ENCODE measurements at places on chromosomes 13 and 19.

DNA sequence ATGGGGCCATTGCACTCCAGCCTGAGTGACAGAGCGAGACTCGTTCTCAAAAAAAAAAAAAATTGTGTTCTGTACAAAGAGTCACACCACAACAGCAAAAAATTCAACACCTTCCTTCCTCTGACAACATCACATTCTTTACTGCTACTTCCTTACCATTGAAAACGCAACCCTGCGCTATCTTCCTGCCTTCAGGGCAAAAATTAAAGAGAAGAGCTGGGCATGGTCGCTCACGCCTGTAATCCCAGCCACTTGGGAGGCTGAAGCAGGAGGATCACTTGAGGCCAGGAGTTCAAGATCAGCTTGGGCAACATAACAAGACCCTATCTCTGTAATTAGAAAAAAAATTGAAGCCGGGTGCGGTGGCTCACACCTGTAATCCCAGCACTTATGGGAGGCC is 9.4 kb upstream of the ZNF444 start:
- DNase-seq = no peak

GRCh38 chr19:35890113-35890650 is 10.2 kb downstream of the NFKBID start:
- no peak for DNase-seq

DNA sequence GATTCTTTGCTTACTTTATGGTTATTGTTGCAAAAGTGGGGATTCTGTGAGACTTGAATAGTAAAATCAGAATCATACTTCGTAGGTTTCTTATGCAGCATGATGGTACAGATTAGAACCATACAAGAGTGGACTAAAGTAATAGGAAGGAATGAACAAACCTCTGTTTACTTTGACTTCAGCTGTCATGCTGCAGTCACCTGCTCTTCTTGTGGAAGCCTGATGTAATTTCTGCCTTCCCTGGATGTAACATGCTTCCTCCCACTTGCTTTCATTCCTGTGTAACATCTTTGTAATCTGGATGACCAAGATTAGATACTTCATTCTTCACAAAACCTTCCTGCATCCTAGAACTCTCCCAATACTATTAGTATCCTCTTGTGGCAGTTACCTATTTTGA is 235.0 kb downstream of the PCCA start:
- no peak for DNase-seq

- no peak for DNase-seq
Observed at GRCh38 chr13:36919171-36919832, 736 bp downstream of the SMAD9 start.

DNA sequence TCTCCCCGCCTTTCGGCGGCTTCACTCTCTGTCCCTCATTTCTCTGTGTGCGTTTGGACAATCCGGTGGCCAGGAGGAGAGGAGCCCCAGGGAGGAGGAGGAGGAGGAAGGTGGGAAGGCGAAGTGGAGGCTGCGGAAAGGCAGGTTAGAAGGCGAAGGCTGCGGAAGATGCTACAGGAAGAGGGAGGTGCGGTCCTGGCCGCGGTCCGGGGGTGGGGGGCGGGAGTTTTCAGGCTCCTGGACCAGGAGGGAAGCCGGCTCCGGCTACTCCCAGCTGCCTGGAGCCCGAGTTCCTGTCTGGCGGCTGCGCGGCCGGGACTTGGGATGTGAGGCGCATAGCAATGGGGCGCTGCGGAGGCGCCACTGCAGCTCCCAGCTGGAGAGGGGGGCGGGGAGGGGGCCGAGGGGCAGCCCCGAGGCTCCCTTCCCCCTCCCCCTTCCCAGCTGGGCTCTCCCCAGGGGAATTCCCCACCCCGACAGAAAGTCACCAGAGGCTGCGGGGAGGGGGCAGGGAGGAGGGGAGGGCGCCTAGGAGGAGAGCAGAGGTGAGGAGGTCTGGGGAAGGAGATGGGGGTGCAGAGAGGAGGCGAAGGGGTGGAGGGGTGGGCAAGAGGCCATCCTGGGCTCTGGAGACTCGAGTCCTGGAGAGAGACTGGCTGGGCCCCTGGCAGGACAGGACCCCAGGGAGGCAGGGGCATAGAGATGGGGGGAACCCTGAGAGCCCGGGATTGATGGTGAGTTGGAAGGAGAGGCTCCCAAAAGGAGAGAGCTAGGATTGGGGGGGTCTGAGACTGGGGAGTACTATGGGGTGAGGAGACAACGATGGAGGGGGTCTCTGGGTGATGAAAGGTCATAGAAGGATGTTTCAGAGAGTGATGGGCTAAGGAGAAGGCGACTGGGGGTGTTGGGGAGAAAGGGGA is 2.0 kb downstream of the LRRC4B start:
- DNase-seq = no peak

DNA sequence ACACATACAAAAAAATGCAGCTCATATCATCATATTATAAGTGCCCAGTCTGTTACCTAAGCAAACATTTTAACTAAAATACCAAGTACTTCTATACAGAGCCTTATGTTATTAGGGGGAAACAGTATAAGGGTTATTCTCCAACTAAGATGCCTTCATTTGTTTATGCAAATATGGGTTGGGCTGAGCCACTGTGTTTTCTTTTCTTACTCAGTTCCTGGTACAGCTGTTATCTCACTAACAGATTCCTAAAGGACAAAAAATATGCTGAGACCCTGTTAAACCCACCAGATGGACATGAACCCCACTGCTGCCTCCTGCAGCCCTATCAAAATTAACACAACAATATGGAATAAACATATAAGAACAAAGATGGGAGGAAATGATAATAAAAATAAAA is 34.5 kb upstream of the SMAD9 start:
- DNase-seq = no peak

GRCh38 chr19:48793271-48793670 is 17.6 kb downstream of the BCAT2 start:
- no peak for DNase-seq

GRCh38 chr13:111411919-111412650 is 91.6 kb downstream of the TEX29 start:
- DNase-seq = no peak

DNA sequence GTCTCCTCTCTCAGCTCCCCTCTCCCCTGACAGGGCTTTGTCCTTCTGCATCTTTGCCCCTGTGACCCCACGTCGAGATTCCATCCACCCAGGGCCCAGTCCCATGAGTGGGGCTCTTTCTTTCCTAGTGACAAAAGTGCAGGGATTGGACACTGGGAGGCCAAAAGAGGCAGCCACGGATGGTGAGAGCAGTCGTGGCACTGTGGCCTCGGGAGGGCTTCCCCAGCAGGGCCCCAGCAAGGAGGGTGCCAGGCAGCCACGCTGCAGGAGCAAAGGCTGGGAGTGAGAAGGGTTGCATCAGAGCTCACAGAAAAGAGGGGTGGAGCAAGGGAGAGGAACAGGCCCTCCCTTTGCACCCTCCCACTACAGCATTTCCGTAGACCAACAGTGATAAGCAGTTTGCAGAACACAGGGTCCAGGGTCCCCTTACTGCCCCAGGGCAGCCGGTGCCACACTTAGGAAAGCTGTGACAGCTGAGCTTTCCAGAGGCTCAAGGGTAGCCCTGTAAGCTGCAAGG is 4.9 kb downstream of the ZSCAN1 start:
- DNase-seq = no peak

GRCh38 chr19:58277748-58278540 is 811 bp upstream of the ZNF8 start:
- no peak for DNase-seq

- no peak for DNase-seq
Observed at GRCh38 chr13:36715841-36716240, 42.0 kb downstream of the SERTM1 start.

DNA sequence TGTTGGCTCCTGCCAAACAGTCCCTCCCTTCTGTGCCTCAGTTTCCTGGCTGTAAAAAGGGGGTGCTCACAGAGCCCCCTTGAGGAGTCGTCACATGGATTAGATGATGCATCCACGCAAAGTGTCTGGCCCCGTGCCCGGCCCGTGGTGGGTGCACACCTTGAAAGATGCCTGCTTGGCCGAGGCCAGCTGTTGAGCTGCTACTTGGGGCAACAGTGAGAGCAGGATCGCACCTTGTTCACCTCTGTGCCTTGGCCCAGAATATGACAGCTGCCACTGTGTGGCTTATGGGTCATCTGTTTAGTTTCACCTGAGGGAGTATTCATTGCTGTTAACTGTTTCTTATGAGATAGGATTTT is 17.7 kb downstream of the CRTC1 start:
- DNase-seq = no peak
